ENCODE measurements at places on chromosomes 6 and 20.
A peak's percentile ranks its signal among the peaks of the same experiment; 100 is the strongest.

DNA sequence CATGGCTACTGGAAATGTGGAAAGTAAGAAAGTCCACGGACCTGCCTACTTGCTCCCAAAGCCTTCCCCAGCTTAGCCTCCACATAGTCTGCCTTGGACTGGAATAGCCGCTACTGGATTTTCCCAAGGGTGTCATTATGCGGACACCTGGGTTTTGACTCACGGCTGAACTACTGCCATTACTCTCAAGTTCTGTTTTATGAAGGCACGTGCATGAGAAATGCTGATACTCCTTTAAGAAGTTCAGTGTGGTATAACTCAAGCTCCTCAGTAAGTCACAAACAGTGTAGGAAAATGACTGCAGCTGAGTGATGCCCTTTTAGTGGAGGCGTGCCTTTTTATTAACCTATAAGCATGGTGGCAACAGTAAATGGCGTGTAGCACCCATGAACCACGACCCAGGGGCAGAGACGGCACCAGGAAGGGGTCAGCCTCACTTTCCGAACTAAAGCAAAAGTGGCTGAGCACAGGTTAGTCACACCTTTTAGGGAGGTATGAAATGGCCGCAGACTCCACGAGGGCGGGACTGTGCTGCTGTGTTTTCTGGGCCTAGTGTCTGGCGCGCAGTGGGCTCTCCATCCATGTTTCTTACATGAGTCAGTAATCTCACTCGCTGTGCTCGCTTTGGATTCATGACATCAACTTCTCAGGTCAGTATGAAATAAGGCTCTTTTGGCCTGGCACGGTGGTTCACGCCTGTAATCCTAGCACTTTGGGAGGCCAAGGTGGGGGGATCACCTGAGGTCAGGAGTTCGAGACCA, 23.9 kb downstream of the PSMG4 start:
- no peak for DNase-seq

- DNase-seq = no peak
Measured at GRCh38 chr6:151254451-151255081, 14.8 kb downstream of the AKAP12 start.

GRCh38 chr6:111858347-111858746, 14.9 kb downstream of the FYN start:
- DNase-seq = no peak

GRCh38 chr6:112934433-112935327, 587.5 kb downstream of the RFPL4B start:
- DNase-seq = no peak

GRCh38 chr6:2231438-2231837, 14.0 kb downstream of the GMDS start:
- no peak for DNase-seq

DNA sequence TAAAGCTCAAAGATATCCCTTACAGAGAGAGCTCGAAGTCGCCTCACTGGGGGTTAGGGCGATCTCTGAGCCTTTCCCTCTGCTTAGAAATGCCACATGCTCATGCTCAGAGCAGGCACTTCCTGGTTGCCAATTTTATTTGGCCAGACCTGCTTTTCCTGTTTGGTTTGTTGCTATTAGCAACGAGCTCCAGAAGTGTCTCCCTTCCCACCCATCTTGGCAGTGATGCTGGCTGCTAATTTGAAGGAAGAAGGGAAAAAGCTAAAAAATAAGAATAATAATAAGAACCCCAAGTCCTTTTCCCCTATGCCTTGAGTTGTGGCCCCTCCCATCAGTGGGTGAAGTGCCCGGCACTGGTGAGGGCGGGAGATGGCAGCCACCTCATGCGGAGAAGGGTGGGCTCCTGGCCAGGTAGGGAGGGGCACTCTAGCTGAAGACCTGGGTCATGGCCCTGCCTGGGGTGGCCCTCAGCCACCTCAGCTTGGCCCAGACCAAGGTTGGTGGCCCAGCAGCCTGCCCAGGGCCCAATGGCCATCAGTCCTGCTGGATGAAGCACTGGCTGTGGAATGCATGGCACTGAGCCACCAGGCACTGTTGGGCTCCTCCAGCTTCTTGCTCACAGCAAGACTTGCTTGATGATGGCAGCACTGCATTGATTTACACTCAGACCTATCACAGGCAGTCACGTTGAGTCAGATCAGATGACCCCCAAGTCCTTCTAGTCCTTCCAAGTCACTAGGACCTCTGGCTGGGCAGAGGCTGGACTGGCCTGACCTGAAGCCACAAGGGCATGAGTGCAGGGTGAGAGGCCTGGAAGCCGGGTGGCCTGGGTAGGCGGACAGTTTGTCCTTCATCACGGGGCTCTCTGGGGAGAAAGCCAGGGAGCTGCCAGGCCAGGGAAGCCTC, 79.0 kb downstream of the SYNJ2 start:
- no peak for DNase-seq

GRCh38 chr6:131387562-131388447, 185.2 kb upstream of the ARG1 start:
- no peak for DNase-seq

GRCh38 chr20:44115181-44115580, 71.8 kb downstream of the JPH2 start:
- no peak for DNase-seq

GRCh38 chr20:50417023-50417329, 93.2 kb upstream of the PTPN1 start:
- no peak for DNase-seq

DNA sequence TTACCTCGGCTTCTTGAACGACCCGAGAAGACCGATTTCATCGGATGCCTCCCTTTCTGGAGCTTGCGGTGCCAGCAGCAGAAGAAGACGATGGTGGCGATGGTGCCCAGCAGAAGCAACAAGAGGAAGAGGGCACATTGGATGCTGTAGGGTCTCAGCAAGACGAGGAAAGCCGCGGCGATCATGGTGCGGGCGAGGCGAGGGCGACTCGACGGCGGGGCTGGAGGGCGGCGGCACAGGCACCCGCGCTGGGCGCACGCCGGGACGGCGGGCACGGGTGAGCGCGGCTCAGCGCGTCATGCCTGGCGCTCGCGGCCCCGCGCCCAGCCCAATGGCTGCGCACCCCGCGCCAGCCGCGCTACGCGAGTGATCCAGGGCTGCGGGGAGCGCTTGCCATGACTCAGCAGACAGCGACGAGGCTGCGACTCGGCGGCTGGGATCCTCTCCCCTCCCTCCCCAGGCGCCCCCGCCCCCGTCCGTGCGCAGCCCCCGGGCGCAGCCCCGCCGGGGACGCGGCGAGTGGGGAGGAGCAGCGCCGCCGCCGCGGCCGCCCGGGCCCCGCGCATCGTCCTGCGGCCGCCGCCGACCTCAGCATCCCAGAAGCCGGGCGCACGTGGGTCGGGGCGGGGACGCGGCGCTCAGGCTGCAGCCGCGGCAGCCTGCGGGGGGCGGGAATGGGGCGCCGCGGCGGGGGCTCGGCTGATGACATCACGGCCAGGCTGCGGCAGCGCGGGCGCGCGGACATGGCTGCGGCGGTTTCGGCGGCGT, at the start of gene BEND6:
Gene BEND6 (plus strand): TSS at position 705 of the 768 bp plus-strand sequence. CDS start 26,704 bp downstream, outside the sequence.
- no peak for DNase-seq

DNA sequence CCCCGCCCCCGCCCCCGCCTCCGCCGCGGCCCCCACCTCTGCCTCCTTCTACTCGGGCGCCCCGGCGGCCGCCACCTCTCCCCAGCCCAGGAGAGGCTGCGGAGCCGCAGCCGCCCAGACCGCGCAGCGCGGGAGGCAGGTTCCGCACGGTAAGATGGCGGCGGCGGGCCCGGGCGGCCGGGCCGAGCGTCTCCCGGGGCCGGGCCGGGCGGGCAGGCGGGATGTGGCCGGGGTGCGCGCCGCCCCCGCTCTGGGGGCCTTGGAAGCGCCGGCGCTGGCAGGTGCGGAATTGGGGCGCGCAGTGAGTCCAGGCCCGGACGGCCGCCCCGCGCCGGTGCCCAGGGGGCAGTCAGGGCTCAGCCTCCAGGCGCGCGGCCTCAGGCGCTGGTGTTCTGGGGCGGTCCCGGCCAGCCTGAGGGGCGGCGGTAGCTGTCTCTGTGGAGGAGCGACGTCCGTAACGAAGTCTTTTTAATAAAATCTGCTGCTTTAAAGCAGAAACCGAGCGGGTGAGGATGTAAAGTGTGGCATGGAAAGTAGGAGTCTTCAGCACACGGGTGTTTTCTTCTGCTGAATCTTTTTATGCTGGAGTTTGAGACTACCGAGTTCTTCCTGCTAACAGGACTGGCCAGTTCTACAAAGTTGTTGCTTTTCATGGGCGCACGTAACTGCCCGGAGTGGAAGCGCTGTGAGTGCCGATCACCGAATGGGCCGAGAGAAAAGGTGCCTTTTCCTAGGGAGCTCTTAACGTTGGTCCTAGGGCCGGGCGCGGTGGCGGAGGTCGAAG, at the start of gene GID8:
Gene GID8 (plus strand): TSS at position 43 of the 784 bp plus-strand sequence. CDS start 3,356 bp downstream, outside the sequence.
- no peak for DNase-seq

DNA sequence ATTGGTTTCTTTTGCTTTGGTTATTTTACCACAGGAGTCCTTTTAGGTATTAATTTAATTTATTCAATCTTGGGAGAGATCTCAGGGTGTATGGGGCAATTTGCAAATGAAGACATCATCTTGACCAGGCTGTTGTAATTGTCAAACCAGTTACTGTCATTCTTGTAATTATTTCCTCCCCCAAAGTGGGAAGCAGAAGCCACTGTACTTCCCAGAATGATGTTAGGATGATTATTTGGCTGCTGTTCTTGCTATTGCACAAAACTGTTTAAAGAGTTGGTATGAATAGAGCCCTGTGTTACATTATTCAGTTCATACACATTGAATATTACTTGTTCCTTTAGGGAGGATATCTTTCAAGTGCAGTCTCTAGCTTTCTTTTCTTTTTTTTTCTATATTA, 1.7 kb downstream of the TAAR6 start:
- DNase-seq = no peak

DNA sequence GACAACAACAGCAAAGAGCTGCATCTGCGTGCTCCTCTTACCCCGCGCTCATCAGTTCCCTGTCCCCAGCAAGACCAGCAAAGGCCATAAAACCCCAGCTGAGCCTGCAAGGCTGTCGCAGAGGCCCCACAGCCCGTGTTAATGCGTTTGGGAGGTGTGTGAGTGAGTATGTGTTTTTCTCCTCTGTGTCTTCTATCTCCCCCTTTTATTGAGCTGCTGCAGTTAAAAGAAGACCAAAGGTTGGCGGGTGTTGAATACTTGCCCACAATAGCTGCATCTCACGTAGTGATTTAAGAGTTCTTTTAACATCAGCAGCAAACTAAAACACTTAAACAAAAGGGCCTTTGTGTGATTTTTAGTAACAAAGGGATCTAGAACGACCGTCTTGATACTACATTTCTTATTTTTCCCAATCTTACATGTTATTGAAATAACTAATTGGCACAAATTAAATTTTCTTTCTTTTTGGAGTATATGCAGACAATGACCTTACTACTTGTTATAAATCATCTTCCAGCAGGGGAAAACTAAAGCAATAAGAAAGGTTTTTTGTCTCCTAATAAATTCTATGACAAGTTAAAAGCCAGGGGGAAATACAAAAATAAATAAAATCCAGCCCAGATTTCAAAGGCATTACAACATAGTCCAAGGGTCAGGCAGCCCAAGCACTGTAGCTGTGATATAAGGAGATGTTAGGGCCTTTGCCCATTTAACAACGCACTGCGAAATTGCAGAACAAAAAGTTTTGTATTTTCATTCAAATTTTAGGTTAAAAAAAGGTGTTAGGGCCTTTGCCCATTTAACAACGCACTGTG, 27.2 kb upstream of the CNKSR3 start:
- DNase-seq = no peak

GRCh38 chr20:20410678-20411077, 42.8 kb downstream of the INSM1 start:
- no peak for DNase-seq

DNA sequence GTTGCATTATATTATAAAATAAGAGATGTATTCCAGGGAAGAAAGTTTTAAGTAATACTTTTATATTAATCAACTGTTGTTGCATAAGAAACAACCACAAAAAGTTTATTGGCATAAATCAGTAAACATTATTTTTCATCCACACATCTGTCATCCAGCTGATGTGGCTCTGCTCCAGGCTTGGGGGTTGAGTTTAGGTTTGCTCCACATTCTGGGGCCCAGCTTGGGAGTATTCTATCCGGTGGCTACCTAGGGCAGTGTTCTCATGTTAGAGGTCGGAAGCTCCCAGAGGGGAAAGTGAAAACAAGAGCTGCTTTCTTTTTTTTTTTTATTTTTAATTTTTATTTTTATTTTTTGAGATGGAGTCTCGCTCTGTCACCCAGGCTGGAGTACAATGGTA, 728.4 kb upstream of the FLRT3 start:
- DNase-seq = no peak

DNA sequence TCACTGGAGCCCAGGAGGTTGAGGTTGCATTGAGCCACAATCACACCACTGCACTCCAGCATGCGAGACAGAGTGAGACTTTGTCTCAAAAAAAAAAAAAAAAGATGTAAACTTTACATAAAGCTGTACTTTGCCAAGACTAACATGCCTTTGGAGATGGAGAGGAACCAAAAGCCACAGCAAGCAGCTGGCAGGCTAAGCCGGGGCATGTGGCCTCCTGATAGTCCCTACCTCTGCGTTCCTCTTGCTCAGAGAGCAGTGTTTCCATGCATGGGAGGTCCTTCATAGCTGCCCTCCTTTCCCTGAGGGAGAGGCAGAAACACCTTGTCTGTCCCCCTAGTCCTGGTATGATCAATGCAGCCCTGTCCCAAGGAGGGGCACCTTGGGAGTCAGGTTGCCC, 35.2 kb downstream of the SPATA2 start:
- DNase-seq = no peak

GRCh38 chr20:39310363-39310995, 348.3 kb downstream of the DHX35 start:
- DNase-seq = no peak

- DNase-seq = no peak
Measured at GRCh38 chr6:155373276-155373675, 59.0 kb upstream of the TFB1M start.

DNA sequence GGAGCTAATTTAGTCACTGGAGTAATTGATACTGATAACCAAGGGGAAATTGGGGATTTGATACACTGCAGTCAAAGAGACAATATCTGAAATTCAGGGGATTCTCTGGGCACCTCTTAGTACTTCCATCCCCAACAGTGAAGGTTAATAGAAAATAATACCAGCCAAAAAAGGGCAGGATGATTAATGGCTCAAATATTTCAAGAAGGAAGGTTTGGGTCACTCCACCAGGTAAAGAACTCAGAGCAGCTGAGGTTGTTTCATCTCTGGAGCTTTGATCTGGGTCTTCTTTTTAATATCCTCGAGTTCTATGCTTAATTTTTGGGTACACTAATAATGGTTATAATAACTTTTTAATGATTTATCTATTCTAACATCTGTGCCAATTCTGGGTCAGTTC, 70.8 kb downstream of the CDKAL1 start:
- DNase-seq = no peak

GRCh38 chr6:16236631-16237199, 1.7 kb upstream of the GMPR start:
- no peak for DNase-seq

- DNase-seq = no peak
Measured at GRCh38 chr6:167720456-167721285, 106.0 kb upstream of the AFDN start.

- DNase-seq = peak; percentile 77
Measured at GRCh38 chr6:37048851-37049757, 43.6 kb downstream of the FGD2 start.

DNA sequence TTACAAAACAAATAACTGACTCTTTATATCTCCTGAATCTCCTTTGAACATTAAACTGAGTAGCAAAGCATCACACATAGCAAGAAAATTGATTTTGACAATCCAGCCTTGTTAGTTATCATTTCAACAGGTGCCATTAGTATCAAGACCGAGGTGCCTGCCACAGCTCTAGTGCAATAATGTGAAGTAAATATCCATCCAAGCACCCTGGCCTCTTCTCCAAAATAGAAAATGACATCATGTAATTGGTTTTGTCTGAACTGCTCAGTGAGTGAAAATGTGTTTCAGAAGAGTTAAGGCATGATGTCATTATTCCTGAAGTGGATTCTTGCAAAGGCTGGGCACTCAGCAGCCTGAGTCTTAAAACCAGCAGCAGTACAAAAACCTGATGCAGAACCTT, 341.4 kb downstream of the PLCB1 start:
- DNase-seq = no peak
